Activated CD8-positive, alpha-beta memory T cell treated with anti-CD3 and anti-CD28 coated beads, Interleukin-2, amount 10 ng/mL, durations not matched to agents 7 days and 5 days (primary cell): ENCODE measurements at places on chromosomes 1 and 21. TPM values are rescaled to one million over a fixed set of nuclear protein-coding genes. Genes with fewer than 3 reads are reported as not detected.
A peak's percentile ranks its signal among the peaks of the same experiment; 100 is the strongest.

- DNase-seq, result peak; percentile 51
- H3K27me3 ChIP-seq, result no peaks in the 10 kb centered on the region
- peak overlapping the region; percentile 96 for H3K4me3 ChIP-seq
- H3K27ac ChIP-seq, result peak overlapping the region; percentile 90
- peaks cover 48% of the 10 kb centered on the region for H3K4me1 ChIP-seq
- peaks cover 37% of the 10 kb centered on the region for H3K36me3 ChIP-seq
These were observed 458 bp downstream of the ZC3H12A start for GRCh38 chr1:37474697-37475379.

DNA sequence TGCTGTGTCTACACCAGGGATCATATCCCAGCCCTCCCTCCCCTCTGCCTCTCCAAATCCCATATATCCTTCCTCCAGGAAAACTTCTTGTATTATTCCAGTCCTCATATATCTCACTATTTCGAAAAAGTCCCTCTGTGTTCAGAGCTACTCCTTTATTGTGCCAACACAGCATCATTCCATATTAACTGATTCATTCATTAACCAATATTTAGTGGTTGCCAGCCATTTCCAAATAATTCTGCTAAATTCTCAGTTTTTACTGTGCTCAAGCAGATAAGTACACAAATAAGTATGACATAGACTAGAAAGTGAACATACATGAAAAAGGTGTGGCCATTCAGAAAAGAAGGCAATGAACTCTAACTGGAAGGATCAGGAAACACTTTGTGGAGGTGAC, 241.6 kb upstream of the DUSP10 start:
- H3K36me3 ChIP-seq, result peaks cover 1% of the 10 kb centered on the region
- peaks cover 5% of the 10 kb centered on the region for H3K4me1 ChIP-seq
- no peak for DNase-seq
- H3K4me3 ChIP-seq, result no peak overlapping the region
- no peak overlapping the region for H3K27ac ChIP-seq
- peaks cover 19% of the 10 kb centered on the region for H3K27me3 ChIP-seq

GRCh38 chr1:86997538-86997937, 83.1 kb downstream of the HS2ST1 start:
- no peak for DNase-seq
- peaks cover 1% of the 10 kb centered on the region for H3K4me1 ChIP-seq
- H3K4me3 ChIP-seq, result no peak overlapping the region
- peaks cover 4% of the 10 kb centered on the region for H3K36me3 ChIP-seq
- H3K27ac ChIP-seq, result no peak overlapping the region
- H3K27me3 ChIP-seq, result no peaks in the 10 kb centered on the region

DNA sequence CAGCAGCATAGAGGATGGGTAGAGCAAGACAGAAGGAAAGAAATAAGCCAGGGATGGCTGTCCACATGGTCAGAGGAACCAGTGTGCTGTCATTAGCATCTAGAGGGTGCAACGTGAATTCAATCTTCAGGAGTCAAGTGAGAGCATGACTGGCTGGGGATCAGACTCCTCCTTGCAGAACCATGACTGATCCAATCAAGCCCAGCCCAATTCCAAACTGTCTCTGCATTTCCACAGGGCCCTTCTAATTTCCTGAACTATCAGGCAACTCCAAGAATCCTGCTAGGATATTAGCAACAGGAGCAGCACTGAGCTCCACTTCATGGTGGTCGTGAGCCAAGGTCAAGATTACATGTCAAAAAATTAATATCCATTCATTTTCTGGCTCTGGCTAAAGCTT, 166.8 kb upstream of the CAMK1G start:
- no peak overlapping the region for H3K4me3 ChIP-seq
- H3K4me1 ChIP-seq, result no peaks in the 10 kb centered on the region
- no peaks in the 10 kb centered on the region for H3K36me3 ChIP-seq
- H3K27ac ChIP-seq, result no peak overlapping the region

DNA sequence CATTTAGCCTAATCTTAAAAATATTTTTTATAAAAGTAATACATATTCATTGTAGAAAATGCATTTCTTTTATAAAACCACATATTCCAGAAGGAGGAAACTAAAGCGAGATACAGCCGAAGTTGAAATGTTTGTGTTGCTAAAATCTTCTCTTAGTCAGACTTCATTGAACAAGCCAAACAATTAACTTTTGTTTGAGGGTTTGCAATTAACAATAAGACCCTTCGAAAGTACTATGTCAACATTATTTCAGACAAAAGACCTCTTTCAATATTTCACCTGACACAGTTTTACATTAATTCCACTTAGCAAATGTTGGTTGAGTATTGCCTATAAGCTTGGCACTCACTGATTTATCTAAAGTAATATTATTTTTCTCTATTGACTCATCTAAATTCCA, 354.0 kb upstream of the ADAMTS5 start:
- no peaks in the 10 kb centered on the region for H3K4me1 ChIP-seq
- no peaks in the 10 kb centered on the region for H3K36me3 ChIP-seq
- no peak for DNase-seq
- no peak overlapping the region for H3K27ac ChIP-seq
- H3K4me3 ChIP-seq, result no peak overlapping the region

- no peak overlapping the region for H3K27ac ChIP-seq
- no peaks in the 10 kb centered on the region for H3K27me3 ChIP-seq
- no peak overlapping the region for H3K4me3 ChIP-seq
- no peak for DNase-seq
These were observed 18.9 kb downstream of the ERICH3 start for GRCh38 chr1:74654708-74655107.

DNA sequence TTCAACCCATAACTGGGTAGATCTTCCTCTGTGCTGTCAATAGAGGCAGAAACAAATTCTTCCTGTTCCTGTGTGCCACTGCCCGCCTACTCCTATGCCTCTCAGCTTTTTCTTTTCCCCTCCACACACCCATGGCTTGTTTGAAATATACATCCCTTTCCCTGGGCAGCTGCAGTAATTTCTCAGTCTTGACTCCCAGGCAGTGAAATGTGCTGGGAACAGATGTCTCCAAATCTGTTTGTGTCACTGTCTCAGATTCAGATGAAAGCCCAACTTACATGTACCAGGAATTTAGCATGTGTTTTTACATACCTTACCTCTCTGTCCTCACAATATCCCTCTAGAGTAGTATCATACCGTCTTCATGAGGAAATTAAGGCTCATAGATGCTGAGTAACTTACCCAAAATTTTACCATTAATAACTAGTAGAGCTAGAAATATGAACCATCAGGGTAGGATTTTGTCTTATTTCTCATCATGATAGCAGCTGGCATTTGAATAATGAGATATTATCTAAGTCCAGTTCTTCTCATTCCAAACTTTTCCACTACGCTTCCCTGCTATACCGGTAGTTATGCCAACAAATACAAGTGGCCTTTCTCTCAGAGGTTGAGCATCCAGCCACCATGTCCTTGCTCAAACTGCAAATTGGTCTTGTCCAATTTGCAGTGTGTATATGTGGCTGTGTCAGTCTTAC, 4.7 kb upstream of the VASH2 start:
- no peak overlapping the region for H3K27ac ChIP-seq
- peaks cover 5% of the 10 kb centered on the region for H3K4me1 ChIP-seq
- no peaks in the 10 kb centered on the region for H3K36me3 ChIP-seq
- H3K27me3 ChIP-seq, result peaks cover 42% of the 10 kb centered on the region
- no peak overlapping the region for H3K4me3 ChIP-seq
- no peak for DNase-seq

- H3K27me3 ChIP-seq, result no peaks in the 10 kb centered on the region
- peaks cover 9% of the 10 kb centered on the region for H3K4me1 ChIP-seq
- H3K27ac ChIP-seq, result no peak overlapping the region
- no peak for DNase-seq
- no peak overlapping the region for H3K4me3 ChIP-seq
- peaks cover 12% of the 10 kb centered on the region for H3K36me3 ChIP-seq
These were observed 4.4 kb downstream of the PEX10 start for GRCh38 chr1:2407991-2408275.

GRCh38 chr1:176391621-176392020, 71.4 kb upstream of the PAPPA2 start:
- DNase-seq, result no peak
- no peak overlapping the region for H3K27ac ChIP-seq
- H3K27me3 ChIP-seq, result no peaks in the 10 kb centered on the region

GRCh38 chr1:230191855-230192254, 124.8 kb downstream of the GALNT2 start:
- DNase-seq, result no peak
- H3K4me3 ChIP-seq, result no peak overlapping the region
- peaks cover 22% of the 10 kb centered on the region for H3K4me1 ChIP-seq
- H3K27me3 ChIP-seq, result no peaks in the 10 kb centered on the region
- no peak overlapping the region for H3K27ac ChIP-seq
- no peaks in the 10 kb centered on the region for H3K36me3 ChIP-seq

DNA sequence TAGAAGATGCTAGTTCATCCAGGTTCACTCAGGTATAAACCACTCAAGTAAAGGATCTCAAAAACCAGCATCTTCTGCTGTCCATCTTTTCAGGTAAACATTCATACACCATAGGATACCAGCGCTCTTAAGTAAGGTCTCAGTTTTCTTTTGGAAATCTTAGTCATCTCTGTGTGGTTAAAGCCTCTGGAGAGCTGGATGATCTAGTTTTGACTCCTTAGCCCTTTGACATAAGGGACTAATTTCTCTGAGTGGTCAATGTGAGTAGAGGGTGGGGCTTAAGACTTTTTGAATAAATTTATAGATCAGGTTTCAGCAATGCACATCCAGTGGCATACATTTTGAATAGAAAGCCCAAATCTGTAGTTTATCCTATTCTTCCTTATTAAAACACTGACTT, 92.3 kb downstream of the CTH start:
- H3K4me1 ChIP-seq, result peaks cover 11% of the 10 kb centered on the region
- no peak overlapping the region for H3K4me3 ChIP-seq
- H3K27me3 ChIP-seq, result peaks cover 24% of the 10 kb centered on the region

- no peak overlapping the region for H3K27ac ChIP-seq
- no peaks in the 10 kb centered on the region for H3K27me3 ChIP-seq
- no peak for DNase-seq
- H3K36me3 ChIP-seq, result no peaks in the 10 kb centered on the region
- H3K4me1 ChIP-seq, result peaks cover 11% of the 10 kb centered on the region
- H3K4me3 ChIP-seq, result no peak overlapping the region
These were observed 29.1 kb downstream of the GPA33 start for GRCh38 chr1:167061073-167061464.

GRCh38 chr1:93605812-93606512, 75.7 kb downstream of the BCAR3 start:
- peaks cover 57% of the 10 kb centered on the region for H3K27me3 ChIP-seq
- H3K36me3 ChIP-seq, result peaks cover 4% of the 10 kb centered on the region
- no peak overlapping the region for H3K4me3 ChIP-seq
- DNase-seq, result no peak
- peaks cover 33% of the 10 kb centered on the region for H3K4me1 ChIP-seq
- no peak overlapping the region for H3K27ac ChIP-seq

- DNase-seq, result no peak
- no peaks in the 10 kb centered on the region for H3K27me3 ChIP-seq
- no peak overlapping the region for H3K27ac ChIP-seq
- H3K4me3 ChIP-seq, result no peak overlapping the region
These were observed 188.6 kb downstream of the DSCAM start for GRCh38 chr21:40658311-40658710.

DNA sequence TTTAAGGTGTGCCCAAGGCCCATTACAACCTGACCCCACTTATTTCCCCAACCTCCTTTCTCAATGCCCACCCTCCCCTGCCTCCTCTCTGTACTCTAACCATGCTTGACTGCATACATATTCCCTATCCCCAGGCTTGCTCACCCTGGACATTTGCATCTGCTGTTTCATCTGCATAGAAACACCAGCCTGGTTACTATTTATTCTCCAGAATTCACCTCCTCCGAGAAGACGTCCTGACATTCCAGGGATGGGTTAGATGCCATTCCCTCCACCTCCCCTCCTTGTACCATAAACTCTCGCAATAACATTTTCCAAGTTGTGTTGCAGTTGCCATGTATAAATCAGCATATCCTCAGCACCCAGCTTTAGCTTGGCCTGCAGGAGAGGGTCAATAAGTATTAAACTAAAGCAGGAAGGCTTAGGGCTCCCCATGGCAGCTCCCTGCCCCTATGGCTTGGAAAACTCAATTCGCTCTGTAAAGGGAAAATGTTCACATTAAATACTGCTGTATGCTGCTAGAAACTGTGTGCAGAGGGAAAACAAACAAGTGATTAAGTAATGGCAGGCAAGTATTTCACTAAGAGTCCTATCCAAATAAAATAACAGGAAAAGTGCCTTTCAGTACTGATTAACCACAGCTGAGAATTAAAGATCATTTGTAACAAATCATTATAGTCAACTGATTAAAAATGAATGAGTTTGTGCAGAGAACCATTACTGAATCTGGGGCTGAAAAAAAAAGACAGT, 202.3 kb downstream of the TNR start:
- H3K36me3 ChIP-seq, result no peaks in the 10 kb centered on the region
- peaks cover 10% of the 10 kb centered on the region for H3K27me3 ChIP-seq
- no peak for DNase-seq
- H3K4me3 ChIP-seq, result no peak overlapping the region

DNA sequence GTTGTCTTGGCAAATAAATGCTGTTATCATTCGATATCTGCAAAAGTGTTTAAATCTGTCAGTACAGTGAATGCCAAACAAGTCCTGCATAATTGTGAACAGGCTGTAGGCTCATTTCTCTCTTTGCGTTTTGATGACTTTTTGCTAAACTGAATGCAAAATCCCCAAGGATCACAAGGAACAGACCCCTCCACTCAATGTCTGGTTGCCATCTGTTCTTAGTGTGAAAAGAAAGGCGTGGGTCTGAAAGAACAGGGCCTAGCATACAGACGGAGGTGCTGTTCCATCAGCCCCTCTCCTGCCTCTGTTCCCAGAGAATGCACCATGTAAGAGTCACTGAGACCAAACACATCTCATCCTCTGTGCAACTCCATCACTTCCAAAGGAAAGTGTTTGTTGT, 40.4 kb downstream of the EIF2B3 start:
- DNase-seq, result no peak
- H3K27me3 ChIP-seq, result no peaks in the 10 kb centered on the region
- H3K4me3 ChIP-seq, result no peak overlapping the region
- peaks cover 2% of the 10 kb centered on the region for H3K36me3 ChIP-seq
- H3K27ac ChIP-seq, result no peak overlapping the region

DNA sequence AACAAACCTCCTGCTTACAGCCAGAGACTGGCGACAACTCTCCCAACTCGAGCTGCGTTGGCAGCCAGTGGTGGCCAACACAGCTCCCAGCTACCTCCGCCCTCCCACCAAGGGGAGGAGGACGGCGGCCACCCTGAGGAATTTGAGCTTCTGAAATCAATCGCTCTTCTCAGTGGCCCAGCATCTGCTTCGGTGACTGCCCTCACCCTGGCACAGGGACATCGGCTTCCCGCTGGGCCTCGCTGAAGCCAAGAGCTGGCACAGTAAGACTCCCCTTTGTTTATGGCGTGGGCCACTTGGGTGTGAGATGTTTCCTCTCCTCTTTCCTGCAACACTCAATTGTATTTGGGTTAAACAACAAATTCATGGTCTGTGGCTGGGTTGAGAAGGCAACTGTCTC, 136.2 kb downstream of the ZBTB18 start:
- no peaks in the 10 kb centered on the region for H3K4me1 ChIP-seq
- peaks cover 7% of the 10 kb centered on the region for H3K27me3 ChIP-seq
- no peak overlapping the region for H3K4me3 ChIP-seq
- H3K27ac ChIP-seq, result no peak overlapping the region
- no peaks in the 10 kb centered on the region for H3K36me3 ChIP-seq
- DNase-seq, result no peak

Gene SH2D1B
- total RNA-seq, result not detected

Gene CD84
- total RNA-seq, result 34.6 TPM

Gene ITLN2
- total RNA-seq, result not detected

Gene DNASE2B
- total RNA-seq, result not detected

Gene COL9A2
- total RNA-seq, result 8.3 TPM

Gene LDLRAD1
- total RNA-seq, result not detected

Gene CXADR
- total RNA-seq, result 0.15 TPM
